ENCODE measurements at places on chromosomes 4 and X.

DNA sequence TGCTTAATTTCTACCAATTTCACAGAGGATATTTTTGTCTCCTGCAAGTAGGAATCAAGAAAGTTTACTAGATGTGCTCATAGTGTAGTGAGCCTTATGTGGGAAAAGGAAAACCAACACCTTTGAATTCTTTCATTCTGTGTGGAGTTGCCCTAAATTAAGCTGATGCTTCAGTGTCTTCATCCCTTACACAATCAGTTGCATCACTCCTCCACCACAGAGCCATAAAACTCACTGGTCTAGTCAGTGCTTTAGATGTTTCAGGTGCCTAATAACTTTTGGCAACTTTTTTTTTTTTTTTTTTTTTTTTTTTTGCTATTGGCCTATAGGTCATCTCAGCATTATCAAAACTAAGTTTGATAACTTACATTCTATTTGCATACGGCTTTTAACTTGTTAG is 41.5 kb downstream of the HHIP start:
- no peak for DNase-seq

GRCh38 chr4:143410015-143410414 is 73.3 kb downstream of the GAB1 start:
- no peak for DNase-seq

GRCh38 chrX:10175319-10175871 is 18.6 kb downstream of the CLCN4 start:
- peak; percentile 53 for DNase-seq

DNA sequence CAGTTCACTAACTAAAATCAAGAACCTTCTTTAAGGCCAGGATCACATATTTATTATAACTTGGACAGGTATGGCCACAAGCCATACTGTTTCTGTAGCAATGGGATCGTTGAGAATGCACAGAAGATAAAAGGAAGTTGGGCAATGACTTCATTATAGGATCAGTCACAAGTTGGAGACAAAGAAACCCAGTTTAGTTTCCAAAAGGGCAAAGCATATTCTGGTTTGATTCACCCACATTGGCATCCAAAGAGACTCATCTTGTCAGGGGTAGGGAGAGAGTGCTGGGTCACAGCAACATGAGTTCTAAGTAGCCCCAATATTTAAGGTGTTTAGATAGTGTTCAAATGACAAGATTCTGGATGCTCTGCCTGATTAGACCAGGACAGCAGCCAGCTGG is 317.1 kb upstream of the GALNT7 start:
- no peak for DNase-seq

DNA sequence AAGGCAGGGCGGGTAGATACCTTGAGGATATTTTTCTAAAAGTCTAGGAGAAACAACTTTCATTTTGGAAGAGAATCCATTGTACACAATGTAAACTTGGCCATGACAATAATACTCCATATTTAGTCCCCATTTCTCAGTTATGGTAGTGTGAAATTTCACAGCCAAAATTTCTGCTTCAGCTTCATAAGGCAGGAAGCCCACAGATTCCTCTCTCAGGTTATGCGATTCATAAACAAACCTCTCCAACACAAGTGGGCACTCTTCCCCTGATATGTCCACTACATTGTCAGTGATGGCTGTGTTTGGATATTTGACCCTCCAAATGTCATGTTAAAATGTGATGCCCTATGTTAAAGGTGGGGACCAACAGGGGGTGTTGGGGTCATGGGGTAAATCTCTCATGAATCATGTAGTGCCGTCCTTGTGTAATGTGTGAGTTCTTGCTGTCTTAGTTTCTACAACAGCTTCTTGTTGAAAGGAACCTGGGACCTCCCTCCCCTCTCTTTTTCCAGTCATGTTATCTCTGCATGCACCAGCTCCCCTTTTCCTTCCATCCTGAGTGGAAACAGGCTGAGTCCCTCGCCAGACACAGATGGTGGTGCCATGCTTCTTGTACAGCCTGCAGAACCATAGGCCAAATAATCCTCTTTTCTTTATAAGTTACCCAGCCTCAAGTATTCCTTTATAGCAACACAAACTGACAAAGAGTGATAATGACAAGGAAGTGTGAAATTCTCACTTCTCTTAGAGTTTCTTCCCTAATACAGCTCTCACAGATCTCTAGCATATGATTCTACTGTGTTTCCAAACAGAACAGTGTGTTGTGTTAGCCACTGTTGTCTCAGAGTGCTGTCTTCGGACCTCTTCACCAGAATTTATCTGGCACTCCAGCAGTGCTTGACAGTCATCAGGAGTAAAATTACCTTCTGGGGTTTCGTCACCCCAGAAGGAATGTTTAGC is 598.4 kb upstream of the GNPDA2 start:
- DNase-seq: no peak

DNA sequence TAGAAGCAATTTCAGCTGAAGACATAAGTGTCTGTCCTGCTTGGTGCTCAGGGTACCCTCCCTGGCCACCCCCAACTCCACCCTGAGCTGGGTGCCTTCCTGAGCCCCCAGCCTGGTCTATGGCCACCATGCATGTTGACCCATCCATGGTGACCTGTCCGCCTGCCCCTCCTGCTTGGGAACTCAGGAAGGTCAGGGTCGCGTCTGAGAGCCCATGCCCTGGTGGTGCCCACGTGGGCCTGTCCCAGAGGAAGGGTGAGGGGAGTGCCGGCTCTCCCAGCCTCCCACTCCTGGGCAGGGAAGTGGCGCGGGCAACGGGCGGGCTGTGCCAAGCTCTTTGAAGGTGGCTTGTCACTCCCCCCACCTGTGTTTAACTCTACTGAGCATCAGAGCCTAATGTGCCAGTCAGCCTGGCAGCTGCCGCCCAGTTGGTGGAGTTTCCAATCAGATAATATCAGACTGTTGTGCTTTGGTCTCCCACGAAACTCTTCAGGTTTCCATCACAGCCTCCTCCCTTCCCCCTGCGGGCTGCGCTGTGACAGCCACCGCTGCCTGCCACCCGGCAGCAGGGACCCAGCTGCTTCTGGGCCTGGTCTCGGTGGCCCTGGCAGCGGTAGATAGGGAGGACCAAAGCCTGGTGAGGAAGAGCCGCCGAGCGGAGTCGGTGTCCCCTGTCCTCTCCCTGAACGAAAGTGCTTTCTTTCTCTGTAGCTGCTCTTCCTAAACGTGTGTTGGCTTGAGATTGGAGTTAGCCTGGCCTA is 4.8 kb downstream of the SH3BP2 start:
- DNase-seq: no peak

DNA sequence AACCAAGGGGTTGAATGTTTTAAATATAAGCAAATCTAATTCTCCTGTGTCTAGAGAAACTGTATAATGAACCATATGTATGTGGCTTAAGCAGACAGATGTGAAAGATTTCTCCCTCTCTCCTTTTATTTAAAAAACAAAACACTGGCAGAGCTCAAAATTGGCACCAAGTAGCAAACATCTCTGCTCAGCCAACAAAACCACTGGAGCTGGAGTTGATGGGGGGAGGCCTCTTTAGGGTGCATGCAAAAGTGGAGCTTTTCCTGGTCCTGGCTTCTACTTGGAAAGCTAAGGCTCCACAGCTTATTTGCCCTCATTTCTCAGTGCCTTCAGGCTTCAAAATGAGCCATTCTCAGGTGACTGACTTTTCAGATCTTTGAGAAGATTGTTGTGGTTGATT is 95.6 kb downstream of the REPS2 start:
- no peak for DNase-seq

- DNase-seq: peak; percentile 60
Measured at GRCh38 chrX:31036895-31037294, 34.9 kb downstream of the FTHL17 start.

DNA sequence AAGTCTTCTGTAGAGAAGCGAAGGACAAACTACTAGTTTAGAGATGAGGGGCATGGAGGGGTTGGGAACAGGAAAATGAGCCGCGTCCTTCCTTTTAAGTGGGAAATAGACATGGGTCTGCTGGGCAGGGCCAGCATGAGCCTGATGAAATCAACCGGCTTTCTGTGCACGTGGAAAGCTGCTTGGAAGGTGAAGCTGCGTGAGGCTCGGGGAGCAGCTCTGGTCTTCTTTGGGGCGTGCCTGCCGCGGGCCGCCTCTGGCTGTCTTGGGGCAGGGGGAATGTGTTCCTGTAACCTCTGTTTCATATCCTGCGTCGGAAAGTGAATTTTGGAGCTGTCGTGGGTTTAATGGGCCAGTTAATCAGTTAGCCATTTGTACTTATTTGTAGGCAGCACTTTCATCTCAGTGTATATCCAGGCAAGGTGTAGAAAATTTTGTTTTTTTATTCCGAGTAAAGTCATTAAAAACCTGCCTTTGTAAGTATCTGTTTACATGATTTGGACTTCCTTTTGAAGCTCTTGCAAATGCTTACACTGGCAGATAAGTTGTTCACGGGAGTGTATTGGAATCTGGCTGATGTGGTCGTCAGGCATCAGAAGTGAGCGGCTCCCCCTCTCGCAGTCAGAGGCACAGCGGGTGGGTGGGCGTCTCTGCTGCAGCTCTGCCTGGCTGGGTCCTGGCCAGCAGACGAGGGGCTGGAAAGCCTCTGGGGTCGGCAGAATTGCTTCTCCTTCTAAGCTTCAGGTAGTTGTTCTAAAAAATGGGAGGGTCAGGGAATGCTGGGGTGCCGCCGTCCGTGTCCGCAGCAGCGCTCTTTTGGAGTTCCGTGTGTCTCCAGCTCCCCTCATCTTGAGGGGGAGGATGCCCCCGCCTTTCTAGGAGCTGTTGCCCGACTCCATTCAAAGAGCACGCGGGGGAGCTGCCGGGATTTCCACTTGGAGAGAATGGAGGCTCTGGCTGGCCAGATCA is 70.5 kb upstream of the HGFAC start:
- DNase-seq: peak; percentile 6

- DNase-seq: no peak
Measured at GRCh38 chr4:25182937-25183336, 22.7 kb upstream of the SEPSECS start.

- no peak for DNase-seq
Measured at GRCh38 chrX:51825436-51825835, 68.0 kb upstream of the MAGED1 start.

DNA sequence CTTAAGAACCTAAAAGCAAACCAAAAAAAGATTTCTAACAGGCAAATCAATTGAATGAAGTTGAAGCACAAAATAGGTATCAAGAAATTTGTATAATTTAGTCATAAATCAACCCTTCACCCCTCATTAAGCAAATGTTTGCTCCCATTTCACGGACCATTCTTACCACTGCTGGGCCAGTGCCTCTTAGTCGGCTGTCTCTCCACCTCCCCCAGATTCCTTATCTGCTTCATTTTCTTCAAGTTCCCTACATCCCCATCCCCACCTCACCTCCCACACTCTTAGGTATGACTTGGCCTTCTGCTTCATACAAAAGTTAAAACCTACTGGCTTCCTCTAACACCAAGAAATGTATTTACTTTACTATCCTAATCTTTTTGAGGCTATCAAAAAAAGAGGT is 11.8 kb downstream of the AASDH start:
- DNase-seq: no peak

GRCh38 chr4:53321151-53321983 is 44.5 kb downstream of the SCFD2 start:
- DNase-seq: peak; percentile 66

DNA sequence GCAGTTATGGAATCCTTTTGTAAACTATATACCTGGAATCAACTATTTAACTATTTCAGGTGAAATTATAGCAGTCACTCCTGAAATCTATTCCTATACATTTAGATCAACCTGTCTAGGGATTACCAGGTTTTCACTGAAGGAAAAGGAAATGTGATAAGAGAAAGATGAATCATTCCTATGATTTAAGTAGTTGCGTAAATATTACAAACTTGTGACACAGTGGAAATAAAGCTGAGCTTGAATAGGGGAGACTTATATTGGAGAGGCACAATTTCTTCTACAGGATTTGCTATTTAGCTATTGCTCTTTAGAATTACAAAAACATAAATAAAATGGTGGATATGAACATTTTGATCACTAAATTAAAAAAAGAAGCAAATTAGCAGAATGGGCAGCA is 284.1 kb upstream of the EPHA5 start:
- no peak for DNase-seq

DNA sequence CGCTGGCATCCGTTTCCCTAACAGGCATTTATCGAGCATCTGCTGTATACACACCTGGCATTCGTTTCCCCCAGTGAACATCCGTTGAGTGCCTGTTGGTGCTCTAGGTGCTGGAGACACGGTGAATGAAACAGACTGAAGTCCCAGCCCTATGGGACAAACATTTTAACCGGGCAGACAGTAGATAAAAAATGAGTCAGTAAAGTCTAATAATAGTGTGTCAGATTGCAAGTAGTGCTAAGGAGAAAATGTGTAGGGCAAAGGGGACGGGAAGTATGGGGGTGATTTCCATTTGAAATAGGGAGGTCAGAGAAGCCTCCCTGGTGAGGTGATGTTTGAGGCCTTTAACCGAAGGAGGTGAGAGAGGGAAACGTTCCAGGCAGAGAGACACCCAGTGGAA is 5.3 kb upstream of the EBP start:
- DNase-seq: no peak

- no peak for DNase-seq
Measured at GRCh38 chrX:99703473-99703872, 706.6 kb downstream of the PCDH19 start.

- no peak for DNase-seq
Measured at GRCh38 chr4:10025230-10025806, 4.0 kb upstream of the SLC2A9 start.

DNA sequence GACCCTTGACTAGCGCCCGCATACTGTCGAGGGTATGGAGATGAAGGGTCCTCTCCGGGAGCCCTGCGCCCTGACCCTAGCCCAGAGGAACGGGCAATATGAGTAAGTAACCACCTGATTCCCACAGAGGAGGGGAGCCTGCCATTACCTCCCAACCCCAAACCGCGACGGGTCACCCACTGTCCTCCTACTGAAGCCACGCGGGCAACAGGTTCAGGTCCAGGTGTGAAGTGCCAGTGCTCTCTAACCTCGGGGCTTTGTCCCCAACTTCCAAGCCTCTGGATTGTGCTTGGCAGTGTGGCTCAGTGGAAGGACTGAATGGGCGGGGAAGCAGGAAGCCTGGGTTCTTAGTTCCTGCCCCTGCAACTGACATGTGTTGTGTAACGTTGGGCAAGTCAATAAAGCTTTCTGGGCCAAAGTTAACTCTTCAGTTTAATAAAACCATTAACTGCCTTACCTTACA is 694 bp downstream of the OCRL start:
- peak; percentile 14 for DNase-seq

DNA sequence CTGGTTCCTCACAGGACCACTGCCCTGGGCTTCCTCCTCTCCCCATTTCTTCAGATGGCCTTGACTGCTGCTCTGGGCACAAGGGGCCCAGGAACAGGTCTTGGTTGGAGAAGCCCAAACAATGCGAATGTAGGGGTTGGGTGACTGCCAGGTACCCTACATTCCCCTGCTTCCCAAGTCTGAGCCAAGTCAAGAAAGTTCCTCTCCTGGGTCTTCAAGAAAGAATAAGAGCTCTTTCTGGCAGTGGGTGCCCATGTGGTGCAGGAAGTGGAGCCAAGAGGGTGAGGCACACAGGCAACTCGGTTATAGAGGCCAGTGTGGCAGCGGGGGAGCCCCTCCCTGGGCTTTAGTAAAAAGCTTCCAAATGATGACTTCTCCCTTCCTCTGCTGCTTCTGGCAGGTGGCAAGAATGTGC is 2.7 kb downstream of the SLC34A2 start:
- no peak for DNase-seq

DNA sequence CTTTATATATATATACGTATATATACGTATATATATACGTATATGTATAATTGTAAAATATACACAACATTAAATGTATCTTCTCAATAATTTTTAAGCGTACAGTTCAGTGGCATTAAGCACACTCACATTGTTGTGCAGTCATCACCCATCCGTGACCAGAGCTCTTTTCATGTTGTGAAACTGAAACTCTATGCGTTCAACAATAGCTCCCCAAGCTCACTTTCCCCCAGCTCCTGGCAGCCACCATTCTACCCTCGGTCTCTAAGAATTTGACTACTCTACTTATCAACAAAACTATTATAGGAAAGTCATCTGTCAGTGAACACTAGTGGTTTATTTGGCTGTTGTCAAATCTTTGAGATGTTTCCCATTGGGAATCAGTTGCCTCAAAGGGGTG is 621.8 kb upstream of the GALNT7 start:
- no peak for DNase-seq
